Activated T-cell treated with anti-CD3 and anti-CD28 coated beads for 1 hour (primary cell): ENCODE measurements at places on chromosomes 6 and 20.

- no peak for DNase-seq
Observed at GRCh38 chr20:32589256-32589655, 4.1 kb upstream of the NOL4L start.

GRCh38 chr6:156752666-156753301 lies 24.4 kb upstream of the ARID1B start:
- DNase-seq: no peak

GRCh38 chr20:35434085-35435005 lies 3.7 kb downstream of the GDF5 start:
- no peak for DNase-seq

DNA sequence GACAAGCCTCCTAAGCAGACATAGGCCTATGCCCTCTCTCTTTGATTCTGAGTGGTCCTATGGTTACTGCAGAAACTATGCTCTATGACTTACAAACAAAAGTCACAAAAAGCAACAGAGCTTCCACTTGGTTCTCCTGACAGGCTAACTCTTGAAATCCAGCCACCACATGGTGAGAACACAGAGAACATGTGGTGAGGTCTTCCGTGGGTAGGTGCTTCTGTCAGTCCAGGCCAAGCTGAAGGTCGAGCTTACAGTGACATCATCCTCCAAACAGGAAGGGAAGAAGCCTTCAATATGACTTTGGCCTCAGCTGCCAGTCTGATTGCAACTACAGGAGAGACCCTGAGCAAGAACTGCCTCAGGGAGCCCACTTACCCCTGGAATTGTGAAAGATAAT lies 265.5 kb downstream of the TBX18 start:
- no peak for DNase-seq

GRCh38 chr20:4415281-4415680 lies 306.4 kb upstream of the PRND start:
- DNase-seq: no peak

GRCh38 chr6:40359808-40360207 lies 227.4 kb downstream of the LRFN2 start:
- DNase-seq: no peak

DNA sequence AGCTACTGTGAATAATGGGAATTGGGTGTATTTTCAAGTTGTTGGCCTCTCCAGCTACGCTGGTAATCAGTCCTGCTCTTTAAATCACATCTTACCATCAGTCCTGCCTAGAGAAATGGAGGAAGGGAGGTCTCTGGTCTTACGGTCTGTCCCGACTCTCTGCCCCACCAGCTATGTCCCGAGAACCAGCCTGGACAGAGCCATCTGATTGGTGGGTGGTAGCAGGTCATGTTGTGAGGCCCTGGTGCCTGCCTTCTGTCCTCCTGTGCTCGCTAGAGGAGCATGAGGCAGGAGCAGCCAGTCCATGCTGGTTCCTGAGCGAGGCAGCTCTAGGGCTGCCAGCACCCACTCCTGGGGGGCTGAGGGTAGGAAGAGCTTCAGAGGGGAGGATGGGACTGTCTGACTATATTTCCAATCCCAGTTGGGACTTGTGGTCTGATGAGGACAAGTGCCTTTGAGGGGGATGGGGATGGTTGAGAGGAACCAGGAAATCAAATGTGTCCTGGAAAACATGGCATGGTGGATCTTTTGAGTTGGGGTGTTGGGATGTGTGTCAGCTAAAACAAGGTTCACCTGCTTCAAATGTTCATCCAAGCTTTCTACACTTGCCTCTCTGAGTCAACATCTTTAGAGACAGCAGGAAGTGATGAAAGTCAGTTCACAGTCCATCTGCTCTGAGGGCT lies 33.0 kb downstream of the SYNJ2 start:
- no peak for DNase-seq

GRCh38 chr6:65253041-65253440 lies 454.0 kb downstream of the EYS start:
- DNase-seq: no peak

GRCh38 chr6:69825904-69826303 lies 29.1 kb upstream of the LMBRD1 start:
- no peak for DNase-seq

GRCh38 chr20:62134735-62135231 lies 8.4 kb downstream of the PSMA7 start:
- DNase-seq: no peak

GRCh38 chr6:121573481-121573880 lies 138.0 kb downstream of the GJA1 start:
- no peak for DNase-seq

DNA sequence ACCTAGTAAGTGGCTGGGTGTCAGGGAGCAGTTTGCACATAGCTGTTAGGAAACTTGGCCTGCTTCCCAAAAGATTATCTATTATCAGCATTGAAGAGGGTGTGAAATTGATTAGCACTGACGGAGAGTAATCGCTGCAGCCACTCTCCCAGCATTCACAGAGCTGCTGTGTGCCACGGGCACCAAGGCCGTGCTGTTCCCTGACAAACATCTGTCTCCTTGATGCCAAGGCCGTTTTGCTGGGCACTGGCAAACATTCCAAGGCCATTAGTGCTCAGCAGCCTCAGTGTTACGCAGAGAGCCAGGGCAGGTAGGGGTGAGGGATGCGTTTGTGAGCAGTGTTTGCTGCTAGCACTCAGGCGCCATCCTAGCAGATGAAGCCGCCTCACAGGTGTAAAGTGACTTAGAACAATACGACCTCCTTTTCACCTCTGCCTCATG lies 57.7 kb upstream of the VSTM2L start:
- no peak for DNase-seq

DNA sequence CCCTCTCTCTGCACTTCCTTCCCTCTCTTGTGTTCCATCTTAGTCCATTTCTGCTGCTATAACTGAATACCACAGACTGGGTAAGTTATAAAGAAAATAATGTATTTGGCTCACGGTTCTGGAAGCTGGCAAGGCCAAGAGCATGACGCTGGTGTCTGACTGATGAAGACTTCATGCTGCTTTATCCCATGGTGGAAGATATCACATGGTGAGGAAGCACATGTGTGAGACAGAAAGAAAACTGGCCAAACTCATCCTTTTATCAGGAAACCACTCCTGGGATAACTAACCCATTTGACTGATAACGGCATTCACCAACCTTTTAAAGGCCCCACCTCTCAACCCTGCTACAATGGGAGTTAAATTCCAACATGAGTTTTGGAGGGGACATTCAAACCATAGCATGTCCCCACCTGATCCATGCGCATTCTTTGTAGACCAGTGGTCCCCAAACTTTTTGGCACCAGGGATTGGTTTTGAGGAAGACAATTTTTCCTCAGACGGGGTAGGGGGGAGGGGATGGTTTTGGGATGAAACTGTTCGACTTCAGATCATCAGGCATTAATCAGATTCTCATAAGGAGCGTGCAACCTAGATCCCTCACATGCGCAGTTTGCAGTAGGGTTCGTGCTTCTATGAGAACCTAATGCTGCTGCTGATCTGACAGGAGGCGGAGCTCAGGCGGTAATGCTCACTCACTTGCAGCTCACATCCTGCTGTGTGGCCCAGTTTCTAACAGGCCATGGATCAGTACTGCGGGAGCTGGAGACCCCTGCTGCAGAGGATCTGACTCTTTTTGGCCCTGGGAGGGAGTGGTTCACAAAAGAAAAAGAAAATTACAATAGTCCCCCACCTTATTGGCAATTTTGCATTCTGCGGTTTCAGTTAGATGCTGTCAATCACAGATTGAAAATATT lies 71.7 kb upstream of the RNF24 start:
- DNase-seq: no peak

- DNase-seq: no peak
Observed at GRCh38 chr6:136486357-136486756, 63.9 kb downstream of the MAP7 start.

DNA sequence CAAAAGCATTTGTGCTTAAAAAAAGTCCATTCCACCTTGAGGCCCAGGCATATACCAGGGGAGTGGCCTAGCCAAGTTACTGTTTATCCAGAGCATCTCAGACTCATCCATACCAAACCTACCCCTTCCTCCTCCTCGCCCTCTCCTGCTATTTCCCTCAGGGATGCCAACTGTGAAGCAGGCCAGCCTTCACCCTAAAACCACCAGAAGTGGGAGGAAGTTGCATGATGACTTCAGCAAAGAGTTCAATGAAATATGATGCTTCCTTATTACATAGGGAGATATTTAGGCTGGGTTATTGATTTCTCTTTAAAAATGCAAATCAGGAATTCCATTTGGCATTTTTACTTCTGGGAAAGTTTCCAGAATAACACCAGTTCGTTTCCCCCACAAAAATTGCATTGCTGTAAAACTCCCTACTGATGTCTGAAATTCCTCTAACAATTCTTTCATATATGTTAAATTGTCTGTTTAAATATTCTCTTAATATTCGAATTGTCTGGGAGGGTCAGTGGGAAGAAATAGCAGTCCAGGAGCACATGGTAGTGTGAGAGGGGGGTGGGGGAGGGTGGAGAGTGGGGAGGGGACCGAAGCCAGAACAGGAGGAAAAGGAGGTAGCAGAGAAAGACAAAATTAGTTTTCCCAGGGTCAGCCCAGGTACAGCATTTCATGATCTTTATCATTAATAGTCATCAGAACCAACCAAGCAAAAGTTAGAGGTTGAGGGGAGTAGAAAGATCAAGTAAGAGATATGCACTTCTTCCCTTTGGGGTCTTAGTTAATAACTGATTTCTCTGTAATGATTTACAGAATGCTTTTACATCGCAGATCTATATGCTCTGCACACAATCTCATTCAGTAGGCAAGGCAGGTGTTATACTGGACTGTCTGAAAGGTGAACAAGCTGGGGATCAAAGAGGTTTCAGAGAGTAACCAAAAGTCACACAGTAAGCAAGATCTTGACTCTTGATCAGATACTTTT lies 1.7 kb upstream of the TCP11 start:
- DNase-seq: no peak

GRCh38 chr6:155259204-155259603 lies 4.6 kb upstream of the CLDN20 start:
- no peak for DNase-seq

DNA sequence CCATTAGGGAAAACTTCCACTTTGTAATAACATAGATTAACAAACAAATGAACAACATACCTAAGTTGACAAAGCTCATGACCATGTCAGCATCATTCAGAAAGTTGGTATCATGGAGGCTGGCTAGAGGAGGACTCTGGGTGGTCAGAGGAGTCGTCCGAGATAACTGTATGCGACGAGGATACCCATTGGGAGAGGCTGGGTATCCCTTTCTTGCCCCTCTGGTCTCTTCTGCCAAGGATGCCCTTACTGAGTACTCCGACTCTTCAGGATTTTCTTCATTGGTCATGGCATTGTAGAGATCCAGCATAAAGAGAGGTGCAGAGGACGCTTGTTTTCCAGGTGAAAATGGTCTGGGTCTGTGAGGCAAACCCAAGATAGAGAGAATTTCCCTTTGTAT lies 1.1 kb downstream of the BMP5 start:
- DNase-seq: no peak

DNA sequence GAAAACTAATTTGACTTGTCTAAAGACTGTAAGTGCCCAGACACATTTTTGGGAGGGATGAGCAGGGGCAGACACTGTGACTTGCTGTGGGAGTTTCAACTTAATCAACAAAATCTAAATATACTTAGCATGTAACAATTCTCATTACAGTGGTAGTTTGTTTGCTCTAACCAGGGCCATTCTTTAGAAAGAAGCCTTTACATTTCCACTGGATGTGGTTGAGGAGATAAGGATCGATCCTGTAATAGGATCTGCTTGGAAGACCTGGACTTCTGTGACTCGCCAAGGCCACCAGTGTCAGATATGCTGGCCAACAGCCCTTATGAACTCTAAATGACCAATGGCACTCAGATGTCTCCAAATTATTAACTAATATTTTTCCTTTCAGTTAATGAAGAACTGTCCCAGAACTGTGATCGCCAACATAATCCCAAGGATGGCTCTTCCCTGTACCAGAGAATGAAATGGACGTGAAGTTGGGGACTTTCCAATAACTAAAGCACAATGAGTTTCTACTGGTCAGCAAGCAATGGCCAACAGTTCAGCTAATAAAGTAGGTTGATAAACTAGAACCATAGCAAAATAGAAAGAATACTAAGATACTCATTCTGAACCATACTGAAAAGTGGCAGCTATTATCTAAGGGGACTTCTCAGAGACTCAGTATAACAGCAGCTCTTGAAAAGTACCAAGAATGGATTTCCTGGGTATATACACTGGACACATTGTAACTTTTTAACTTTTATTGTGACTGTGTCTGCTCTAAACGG lies 7.5 kb downstream of the SMLR1 start:
- no peak for DNase-seq

GRCh38 chr20:63864978-63865640 lies at the start of gene TPD52L2:
TSS of gene TPD52L2 (plus strand) at chr20:63865270. CDS start at chr20:63865366, 96 bp downstream.
- DNase-seq: peak; percentile 96

DNA sequence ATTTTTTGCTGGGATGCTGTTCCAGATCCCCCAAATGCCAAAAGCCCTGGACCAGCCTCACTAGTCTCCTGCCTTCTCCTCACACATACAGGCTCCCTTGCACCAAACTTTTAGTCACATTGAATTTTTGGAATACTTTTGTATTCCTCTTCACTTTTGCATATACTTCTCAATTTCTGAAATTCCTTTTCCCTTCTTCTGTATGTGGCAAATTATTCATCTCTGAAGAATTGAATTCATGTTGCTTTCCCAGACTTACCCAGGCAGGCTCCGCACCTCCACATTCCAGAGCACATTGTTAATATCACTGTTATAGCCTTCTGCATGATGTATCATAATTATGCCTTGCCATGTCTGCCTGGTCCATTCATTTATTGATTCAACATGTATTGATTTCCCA lies 255.3 kb upstream of the POU3F2 start:
- no peak for DNase-seq

DNA sequence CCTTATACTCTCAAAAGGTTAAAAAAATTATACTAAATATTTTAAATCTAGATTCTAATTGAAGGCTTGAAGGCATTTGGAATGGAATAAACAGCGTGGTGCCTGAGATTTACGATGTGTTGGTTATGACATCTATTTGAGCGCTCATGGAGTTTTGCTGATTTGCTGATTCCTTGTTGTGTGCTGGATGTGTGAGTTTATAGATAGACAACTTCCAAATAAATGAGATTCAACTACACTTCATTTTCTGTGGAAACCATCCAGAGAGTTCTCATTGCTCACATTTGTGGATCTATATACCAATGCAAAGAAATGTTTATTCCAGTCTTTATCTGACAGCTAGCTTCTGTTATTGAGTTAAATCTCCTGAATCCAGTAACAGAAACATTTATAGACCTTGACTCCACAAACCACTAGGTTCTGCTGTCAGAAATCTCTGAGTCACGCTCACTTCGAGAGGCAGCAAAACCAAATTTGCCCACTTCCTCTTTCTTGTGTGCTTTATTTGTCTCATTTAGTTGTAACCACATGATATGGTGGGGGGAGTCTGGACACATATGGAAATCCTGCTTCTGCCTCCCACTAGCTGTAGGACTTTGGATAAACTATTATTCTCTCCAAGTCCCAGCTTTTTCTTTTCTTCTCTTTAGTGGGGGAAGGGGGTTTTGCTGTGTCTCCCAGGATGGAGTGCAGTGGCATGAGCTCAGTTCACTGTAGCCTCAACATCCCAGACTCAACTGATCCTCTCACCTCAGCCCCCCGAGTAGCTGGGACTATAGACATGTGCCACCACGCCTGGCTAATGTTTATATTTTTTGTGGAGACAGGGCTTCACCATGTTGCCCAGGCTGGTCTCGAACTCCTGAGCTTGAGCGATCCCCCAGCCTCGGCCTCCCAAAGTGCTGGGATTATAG lies 54.5 kb downstream of the IPCEF1 start:
- DNase-seq: no peak

GRCh38 chr6:150738092-150738629 lies 127.3 kb upstream of the MTHFD1L start:
- no peak for DNase-seq
